ENCODE measurements at places on chromosomes 12 and 14.

- no peak for DNase-seq
Measured at GRCh38 chr12:122062832-122063693, 15.5 kb upstream of the MLXIP start.

DNA sequence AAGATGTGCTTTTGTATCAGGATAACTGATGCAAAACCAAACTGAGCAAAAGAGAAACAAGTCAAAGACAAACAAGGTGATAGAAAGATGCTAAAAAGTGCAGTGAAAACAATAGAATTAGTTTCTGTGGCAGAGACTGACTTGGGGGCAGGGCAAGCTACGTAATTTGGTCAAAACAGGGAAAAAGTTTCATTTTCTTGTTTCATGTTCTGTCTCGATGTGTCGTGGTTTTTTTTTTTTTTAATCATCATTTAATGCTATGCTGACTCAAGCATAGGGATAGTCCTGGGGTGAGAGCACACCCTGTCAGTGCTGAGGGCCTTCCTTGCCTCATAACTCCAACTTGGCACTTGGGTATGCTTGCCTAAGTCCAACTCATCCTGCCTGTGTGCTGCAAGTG lies 144.1 kb upstream of the PTPRQ start:
- DNase-seq = no peak

DNA sequence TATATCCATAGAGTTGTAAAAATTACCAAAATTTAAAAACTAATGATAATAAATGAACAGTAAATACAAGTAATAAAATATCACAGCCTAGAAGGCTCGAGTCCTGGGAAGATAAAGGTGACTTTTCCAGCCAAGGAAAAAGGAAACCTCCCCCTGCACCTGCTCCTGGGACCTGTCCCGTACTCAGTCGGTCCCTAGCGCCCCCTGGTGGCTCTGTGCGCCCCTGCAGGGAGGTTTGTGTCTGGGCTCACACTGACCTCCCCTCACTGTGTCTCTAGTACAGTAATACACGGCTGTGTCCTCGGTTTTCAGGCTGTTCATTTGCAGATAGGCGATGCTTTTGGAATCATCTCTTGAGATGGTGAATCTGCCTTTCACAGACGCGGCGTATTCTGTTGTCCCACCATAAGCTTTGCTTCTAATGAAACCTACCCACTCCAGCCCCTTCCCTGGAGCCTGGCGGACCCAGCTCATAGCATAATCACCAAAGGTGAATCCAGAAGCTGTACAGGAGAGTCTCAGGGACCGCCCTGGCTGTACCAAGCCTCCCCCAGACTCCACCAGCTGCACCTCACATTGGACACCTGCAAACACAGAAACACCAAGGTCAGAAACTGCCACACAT lies 1030.4 kb downstream of the TMEM121 start:
- peak; percentile 76 for DNase-seq

GRCh38 chr12:120370343-120371243 lies 1.6 kb upstream of the MSI1 start:
- no peak for DNase-seq
